ENCODE measurements at places on chromosomes 4 and X.

GRCh38 chrX:122770581-122770980, 413.5 kb upstream of the GRIA3 start:
- DNase-seq, result no peak

GRCh38 chr4:78439328-78439727, 112.2 kb upstream of the ANXA3 start:
- DNase-seq, result no peak

DNA sequence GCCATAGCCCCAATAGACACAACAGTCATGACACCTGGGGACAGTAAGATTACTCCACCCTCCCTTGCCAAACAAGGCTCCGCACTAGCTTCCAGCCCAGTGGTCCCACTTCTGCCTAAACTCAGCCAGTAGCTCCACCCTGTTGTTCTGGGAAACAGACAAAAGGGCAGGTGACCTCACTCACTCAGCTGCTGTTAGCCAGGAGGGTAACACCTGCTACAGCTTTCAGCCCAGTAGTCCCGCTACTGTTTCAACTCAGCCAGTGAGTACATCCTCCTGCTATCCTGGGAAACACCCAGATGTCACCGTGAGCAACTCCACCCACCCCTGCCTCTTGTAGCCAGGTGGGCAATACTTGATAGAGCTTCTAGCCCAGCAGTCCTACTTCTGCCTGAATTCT, 162.7 kb upstream of the CPXCR1 start:
- no peak for DNase-seq

GRCh38 chrX:110794601-110795000, 1.0 kb downstream of the CHRDL1 start:
- DNase-seq, result no peak

DNA sequence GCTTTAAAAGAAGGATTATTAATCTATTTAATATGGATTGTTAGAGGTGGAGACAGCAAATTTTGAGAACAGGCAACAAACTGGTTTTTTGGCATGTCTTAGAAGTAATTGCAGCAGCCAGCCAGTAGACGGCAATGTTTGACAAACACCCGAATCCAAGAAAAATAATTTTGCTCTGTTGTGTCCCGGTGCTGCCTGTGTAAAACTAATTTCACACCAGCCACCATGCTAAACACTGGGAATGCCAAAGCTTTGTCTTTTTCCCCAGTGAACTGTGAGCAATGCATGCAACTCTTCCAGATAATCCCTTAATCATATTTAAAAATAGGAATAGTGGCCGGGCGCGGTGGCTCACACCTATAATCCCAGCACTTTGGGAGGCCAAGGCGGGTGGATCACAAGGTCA, 25.9 kb downstream of the SMIM31 start:
- peak; percentile 44 for DNase-seq

DNA sequence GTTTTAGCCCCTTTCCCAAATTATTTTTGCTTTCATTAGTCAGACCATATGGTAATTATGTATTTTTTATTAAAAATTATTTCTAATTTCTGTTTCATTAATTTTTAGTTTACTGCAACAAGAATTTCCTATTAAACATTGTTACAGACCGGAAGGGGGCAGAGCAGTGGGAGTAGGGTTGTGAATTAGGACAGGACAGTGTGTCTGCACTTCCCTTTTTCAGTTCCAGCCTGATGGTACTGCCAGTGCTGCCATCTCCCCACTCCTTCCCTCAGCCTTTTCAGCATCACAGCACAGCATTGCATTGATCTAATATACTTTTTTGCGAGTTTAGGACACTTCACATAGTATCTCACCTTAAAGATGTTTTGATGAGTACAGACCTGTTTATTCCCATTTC, 76.5 kb downstream of the STIM2 start:
- no peak for DNase-seq

DNA sequence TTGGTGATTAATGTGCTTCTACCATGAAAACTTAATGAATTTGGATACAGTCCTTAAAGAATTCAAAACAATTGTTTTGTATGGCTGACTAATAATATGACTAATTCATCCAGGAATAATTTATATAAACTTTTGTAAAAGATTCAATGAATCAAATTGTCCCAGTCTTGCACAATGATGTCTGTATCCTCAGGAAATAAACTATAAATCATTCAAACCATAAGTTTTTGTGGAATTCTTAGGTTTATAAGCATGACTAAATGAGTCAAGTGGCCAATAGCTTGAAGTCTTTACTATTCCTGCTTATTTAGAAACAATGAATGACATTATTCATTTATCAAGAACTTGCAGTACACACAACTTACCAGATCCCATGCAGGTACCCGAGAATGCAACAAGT, 935.0 kb upstream of the INTU start:
- no peak for DNase-seq

DNA sequence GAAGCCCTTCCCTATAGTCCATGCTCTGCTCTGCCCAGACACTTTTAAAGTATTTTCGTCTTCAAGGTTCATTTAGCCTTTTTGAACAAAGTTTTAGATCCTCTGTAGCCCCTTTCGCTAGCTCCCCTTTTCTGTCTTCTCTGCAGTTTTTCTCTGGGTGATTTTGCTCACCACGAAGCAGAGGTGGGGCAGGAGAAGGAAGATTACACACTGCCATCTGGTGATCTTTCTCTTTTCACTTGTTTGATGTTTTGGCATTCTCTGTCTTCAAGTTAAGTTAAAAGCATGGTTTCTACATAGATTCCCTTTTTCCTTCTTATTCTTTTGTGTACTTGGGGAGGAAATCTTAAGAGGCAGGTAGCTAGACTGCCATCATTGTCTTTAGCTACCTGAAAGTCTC, 43.9 kb downstream of the CC2D2A start:
- no peak for DNase-seq

DNA sequence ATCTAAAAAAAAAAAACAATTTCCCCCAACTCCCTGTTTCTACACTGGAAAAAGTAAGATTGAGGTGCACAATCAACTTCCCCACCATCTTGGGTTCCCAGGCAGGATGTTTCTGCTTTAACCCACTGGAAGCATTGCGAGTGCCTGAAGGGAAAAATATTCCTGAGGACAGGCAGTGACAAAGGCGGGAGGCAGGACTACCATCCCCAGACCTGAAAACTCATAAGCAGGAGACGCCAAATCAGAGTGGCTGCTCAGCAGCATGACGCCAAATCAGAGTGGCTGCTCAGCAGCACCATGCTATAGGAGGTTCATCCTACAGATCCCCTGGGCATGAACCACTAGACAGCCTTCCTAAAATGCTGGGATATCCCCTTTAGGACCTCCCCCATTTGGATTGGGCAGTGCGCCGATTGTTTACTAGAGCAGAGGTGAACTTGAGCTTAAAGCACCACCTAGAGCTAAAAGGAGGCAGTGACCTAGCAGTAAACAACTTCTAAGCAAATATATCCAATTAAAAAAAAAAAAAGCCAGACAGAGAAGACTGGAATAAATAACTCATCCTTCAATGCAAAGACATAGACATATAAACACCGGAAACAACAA, 35.0 kb upstream of the GK start:
- DNase-seq, result no peak

DNA sequence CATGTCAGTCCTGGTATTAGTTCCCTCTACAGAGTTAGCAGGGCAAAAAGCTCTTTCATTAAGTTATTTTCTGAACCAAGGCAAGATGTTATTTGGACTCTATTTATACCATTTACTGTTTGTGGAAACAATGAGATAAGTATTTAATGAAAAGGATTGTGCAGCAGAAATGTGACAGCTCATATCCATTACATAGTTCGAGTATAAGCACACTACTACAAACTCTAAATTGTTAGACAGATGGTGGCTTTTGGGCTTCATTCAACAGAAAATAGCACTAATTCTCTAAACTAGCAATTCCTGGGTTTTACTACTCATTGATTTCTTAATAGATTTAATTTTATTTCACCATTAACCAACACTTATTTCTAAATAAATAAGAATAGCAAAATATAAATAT, 95.2 kb upstream of the ANK2 start:
- no peak for DNase-seq

DNA sequence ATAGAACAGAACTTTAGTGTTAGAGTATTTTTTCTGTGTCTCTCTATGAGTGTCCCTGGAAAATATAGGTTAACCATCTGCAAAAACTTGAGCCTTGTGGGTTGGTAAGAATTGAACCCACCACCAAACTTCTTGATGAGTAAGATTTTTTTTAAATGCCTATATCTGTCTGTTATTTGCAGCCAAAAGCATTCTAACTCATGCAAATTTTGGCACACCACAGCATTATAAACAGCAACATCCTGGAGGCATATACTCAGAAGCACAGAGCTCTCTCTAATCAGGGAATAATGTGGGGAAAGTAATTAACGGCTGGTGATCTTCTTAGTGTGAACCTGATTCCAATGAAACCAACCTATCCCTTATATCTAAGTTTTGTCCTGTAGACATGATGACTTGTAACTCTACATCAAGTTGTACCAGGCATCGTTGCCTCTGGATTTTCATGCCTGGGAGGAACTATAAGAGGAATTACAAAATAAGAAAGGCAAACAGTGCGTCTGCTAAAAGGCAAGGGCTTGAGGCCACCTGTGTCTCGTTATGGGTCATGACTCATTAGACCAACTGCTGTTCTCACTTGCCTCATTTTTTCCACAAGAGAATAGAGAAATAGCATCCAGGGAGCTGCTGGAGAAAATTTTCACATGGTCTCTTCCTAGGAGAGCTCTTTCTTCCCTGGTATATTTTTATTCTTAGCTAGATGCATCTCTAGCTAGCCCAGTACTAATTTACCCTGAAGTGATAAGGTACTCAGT, 202.4 kb downstream of the CHIC2 start:
- DNase-seq, result no peak

DNA sequence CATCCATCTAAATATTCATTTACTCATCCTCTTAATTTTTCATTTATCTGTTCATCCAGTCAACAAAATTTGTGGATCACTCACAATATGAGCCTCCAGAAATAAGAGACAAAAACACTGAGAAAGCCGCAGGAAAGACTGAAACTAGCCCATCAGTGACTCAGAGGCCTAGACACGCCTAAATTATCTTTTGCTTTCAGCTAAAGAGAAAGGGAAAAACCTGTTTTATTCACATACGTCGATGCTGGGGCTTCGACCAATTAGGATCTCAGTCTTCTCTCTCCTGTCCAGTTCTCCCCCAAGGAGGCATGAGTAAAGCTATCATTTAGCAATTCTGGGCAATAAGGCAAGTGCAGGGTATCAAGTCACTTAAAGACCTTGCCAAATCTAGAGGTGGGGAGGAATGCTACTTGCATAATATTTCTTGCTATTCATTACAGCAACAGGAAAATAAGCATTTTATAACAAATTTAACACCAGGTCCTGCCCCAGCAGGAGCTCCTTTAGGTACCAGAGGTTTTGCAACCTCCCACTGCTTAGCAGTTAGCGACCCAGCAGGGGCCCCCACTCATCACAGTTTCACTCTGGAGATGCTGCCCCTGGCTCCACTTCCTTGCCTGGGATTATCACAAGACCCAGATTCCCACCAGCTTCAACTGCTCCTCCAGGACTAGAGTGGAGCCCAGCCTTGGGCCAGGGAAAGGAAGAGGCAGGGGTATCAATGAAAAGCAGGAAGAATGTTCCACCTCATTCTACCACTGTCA, 30.1 kb upstream of the TMEM154 start:
- DNase-seq, result no peak

DNA sequence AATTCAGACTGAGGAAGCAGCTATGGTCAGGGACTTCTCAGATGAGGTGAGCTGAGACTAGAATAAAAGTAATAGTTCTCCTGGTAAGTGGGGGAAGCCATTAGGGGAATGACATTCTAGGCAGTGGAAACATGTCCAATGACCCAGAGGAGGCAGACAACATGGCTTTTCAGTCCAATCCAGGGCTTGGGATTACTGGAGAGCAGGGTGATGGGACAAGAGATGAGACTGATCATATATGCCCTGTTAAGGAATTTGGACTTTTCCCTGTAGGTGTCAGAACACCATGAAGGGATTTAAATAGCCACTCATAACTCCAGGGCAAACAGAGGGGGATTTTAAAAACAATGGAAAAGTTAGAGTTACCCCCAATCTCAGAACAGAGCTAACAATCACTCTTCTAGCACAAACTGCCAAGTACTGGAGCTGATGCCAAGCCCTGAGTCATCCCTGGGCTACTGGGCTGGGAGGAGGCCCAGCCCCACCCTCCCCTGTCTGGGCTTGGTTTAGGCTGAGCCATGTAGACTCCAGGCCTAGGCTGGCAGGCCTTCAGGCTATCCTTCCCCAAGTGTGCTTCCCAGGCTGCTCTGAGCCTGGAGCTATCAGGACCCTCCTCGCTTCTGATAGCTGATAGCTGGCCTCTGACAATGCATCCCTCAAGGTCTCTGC, 22.7 kb upstream of the MSN start:
- no peak for DNase-seq
